ENCODE measurements at places on chromosomes 12 and 14.

GRCh38 chr14:76305268-76305826 lies 70.6 kb upstream of the ESRRB start:
- DNase-seq, result no peak

DNA sequence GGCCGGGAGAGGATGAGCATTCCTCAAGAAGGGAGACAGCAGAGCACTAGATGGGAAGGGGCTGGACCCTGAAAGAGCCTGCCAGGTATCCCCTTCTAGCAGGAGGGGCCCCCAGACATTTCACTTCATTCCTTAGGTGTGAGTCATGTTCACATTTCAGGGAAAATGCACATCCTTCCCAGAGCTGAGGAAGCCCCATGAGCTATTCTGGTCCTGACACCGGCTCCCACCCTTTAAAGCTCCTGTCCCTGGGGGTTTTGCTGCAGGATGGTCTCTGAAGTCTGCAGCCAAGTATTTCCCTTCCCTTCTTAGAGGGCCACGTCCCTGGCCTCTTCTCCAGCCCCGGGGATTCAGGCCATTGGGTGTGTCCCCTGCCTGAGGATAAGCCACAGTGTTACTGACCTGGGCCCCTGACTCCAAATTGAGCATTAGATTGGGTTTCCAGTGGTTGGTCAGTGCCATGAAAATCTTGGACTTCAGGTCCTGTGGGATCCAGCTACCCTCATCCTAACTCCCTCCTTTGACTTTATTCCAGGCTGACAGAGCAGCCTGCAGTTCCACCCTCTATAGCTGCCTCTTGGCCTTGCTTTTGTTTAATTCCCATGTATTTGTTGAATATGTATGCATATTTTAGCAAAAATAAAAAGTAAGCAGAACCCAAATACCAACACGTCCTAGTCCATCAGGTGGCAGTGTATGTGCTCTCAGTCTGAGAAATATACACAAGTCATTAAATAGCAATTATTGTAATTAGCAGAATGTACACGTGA lies 267.1 kb downstream of the CACNA1C start:
- no peak for DNase-seq

- DNase-seq, result no peak
Measured at GRCh38 chr12:67827820-67828383, 161.3 kb upstream of the IFNG-AS1 start.

- no peak for DNase-seq
Measured at GRCh38 chr12:113241191-113242025, 20.1 kb downstream of the TPCN1 start.

GRCh38 chr14:60636879-60637478 lies 12.3 kb downstream of the SIX1 start:
- DNase-seq, result no peak

- no peak for DNase-seq
Measured at GRCh38 chr14:74038020-74038859, 19.1 kb downstream of the BBOF1 start.

DNA sequence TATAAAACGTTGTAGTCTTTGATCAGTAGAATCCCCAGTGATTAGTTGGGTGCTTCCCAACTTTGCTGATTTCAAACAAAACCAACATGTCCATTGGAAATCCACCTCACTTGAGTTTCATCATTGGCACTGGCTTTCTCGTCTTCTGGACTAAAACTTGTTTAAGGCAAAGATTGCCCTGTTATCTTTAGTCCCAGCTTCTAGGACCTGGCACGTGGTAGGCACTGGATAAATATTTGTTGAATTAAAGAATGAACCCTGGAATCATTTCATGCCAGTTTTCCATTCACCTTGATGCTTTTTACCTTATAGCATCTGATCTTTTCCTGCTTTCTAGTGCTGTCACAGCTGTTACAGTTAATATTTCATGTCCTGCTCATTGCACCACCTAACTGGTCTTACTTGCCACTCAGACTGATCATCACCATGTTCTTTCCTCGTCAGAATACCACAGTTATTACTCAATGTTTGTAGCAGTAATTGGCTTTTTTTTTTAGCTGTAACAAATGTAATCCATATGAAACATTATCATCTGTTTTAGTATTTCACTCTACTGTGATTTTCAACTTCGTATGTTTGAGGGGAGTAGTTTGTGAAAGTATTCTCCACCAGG lies 7.3 kb upstream of the C12orf50 start:
- no peak for DNase-seq

DNA sequence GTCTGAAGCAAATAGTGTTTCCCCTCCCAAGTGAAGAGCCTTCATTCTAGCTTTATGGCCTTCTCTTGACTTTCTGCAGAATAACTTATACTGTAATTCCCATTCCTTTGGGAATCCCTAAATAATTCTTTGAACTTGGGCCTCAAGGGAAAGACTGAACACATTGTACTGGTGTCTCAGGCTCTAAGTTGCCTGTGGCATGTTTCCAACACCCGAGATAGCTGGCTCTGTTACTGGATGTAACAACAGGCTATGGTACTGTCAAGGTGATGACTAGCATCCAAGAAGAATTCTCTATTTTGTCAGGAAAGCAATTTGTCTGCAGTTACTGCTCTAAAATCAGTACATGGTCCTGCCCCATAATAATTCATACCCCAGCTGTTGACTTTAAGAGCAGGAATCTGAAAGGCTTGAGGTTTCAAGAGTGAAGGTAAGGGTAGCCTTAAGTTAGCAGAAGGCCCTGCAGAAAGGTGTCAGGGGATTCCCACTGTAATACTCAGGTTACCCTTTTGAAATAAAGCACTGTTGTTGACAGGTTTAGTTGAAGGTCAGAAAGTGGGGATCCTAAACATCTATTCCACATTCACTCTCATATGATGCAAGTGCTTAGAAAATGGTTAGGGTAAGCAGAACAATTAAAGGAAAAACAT lies 5.2 kb downstream of the GPX2 start:
- no peak for DNase-seq

- peak; percentile 1 for DNase-seq
Measured at GRCh38 chr12:98453070-98453469, 62.3 kb upstream of the TMPO start.

DNA sequence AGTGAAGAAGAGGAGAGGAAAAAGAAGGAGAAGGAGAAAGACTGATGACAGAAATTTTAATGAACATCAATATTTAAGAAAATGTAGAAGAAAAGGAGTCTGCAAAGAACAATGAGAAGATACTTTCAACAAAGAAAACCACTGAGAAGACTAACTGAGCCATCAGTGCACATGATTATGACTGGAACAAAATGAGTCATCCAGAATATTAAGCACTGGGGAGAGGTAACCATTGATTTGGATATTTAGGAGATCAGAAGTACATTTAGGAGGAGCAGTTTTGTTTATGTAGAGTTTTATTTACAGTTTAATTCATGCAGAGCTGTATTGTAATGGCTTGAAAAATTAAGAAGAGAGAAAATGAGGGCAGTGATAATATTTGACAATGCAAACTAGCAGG lies 159.1 kb downstream of the C12orf50 start:
- no peak for DNase-seq

- no peak for DNase-seq
Measured at GRCh38 chr12:66589095-66589494, 89.8 kb downstream of the GRIP1 start.

DNA sequence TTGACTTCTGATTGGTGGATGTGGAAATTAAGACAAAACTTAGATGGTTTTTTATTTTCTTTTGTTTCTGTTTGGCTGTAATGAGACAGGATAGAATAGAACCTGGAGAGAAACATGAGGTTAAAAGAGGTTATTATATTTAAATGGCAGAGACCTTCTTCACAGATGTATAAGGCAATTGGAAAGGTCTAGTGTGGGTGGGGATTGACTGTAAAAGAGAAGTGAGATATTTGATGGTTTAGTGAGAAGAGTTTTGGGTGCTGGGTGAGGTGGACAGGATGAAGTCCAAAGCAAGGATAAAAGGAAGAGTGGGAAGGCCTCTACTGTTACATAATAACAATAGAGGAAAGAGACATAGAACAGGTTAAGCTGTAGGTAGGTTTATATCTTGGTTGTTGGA lies 43.8 kb upstream of the PPM1H start:
- DNase-seq, result no peak

DNA sequence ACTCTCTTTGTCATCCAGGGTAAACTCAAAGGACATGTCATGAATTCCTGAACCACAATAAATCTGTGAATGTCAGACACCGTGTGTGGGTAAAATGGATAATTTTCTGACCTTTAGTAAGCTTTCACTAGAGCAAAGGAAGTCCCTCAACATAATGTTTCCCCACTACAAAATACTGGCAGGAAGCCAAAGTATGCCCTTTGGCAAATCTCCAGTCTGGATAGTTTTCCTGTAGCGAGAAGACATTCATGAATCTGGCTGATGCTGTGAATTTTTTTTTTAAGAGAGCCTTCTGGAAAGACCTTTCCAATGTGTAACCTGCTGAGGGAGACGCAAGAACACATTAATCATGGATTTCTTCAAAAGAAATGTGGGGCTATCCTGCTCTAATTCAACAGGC lies 389.6 kb upstream of the DDHD1 start:
- no peak for DNase-seq

- DNase-seq, result no peak
Measured at GRCh38 chr12:120737557-120738251, 12.1 kb downstream of the ACADS start.

All from type B pancreatic cell (in vitro differentiated cells).